ENCODE measurements at places on chromosomes 2 and 18. TPM values are rescaled to one million over a fixed set of nuclear protein-coding genes. Genes with fewer than 3 reads are reported as not detected.

DNAH7 gene
- 4.9 TPM for total RNA-seq

ATF2 gene
- 52.9 TPM for total RNA-seq

DNA sequence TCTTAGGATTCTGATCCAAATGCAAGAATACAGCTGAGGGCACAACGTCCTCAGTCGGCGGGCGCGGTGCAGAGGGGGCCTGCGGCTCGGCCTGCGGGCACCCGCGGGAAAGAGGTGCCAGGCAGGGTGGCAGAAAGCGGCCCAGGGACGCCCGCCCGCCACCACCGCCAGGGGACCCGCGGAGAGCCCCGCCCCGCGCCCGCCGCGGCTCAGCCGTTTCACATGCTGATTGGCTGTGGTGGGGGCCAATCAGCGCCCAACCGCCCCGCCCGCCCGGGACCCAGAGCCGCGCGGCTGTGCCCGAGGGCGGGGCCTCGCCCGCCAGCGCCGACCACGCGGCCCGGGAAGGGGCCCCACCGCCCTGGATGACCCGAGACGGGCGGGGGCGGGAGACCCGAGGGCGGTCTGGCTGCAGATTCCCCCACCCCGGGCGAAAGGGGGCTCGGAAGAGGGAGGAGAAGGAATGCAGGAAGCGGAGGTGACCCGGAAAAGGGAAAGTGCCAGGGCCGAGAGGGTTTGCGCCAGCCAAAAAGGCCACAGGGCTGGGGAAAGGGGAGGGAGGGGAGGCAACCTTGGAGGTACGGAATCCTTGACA is 8.0 kb downstream of the IRS1 start:
- no peaks in the 10 kb centered on the region for H3K27me3 ChIP-seq
- H3K27ac ChIP-seq, result peak overlapping the region; percentile 94
- H3K36me3 ChIP-seq, result no peaks in the 10 kb centered on the region
- H3K4me1 ChIP-seq, result peaks cover 28% of the 10 kb centered on the region
- peak overlapping the region; percentile 78 for H3K4me3 ChIP-seq

DNA sequence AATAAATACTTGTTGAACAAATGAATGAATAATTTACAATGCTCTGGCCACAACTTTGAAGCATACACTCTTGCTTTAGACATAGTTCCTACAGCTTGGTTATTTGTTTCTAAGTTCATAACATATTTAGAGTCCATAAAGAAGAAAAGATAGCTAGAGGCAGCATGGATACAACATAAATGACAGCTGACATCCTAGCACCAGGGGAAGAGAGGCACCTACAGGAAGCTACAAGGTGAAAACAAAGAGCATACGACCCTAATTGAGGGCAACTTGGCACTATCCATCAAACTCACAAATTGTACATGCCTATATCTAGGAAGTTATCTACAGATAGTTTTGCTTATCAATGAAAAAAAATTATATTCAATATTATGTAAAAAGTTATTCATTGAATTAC is 88.9 kb downstream of the PLEKHM3 start:
- no peak overlapping the region for H3K4me3 ChIP-seq
- no peak overlapping the region for H3K27ac ChIP-seq
- peaks cover 12% of the 10 kb centered on the region for H3K4me1 ChIP-seq
- no peaks in the 10 kb centered on the region for H3K36me3 ChIP-seq
- H3K27me3 ChIP-seq, result no peaks in the 10 kb centered on the region

DNA sequence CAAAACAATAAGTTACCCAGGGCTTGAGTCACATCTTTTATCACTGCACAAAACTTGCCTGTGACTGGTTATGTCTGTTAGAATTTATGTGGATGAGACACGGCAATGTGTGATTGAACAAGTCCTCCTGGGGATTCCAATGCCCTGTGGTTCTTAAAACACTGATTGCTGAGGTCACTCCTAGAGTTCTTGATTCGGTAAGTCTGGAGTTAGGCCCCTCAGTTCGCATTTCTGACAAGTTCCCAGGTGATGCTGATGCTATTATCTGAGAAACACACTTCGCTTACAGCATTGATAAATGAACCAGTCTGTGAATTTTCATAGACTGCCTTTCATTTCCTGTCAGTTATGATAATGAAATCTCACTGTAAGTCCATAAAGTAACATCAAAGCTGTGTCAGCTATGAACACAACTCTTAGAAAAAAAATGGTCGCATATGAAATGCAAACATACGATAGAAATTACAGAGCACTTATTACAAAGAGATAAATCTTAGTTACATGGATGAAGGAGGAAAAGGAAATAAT is 214.0 kb downstream of the DLGAP1 start:
- no peaks in the 10 kb centered on the region for H3K27me3 ChIP-seq
- H3K36me3 ChIP-seq, result no peaks in the 10 kb centered on the region
- no peak overlapping the region for H3K27ac ChIP-seq
- DNase-seq, result no peak
- no peak overlapping the region for H3K4me3 ChIP-seq
- no peaks in the 10 kb centered on the region for H3K4me1 ChIP-seq

GRCh38 chr2:23135481-23136100 is 249.4 kb upstream of the KLHL29 start:
- H3K27ac ChIP-seq, result no peak overlapping the region
- H3K4me1 ChIP-seq, result peaks cover 8% of the 10 kb centered on the region
- H3K4me3 ChIP-seq, result no peak overlapping the region
- H3K27me3 ChIP-seq, result no peaks in the 10 kb centered on the region
- no peaks in the 10 kb centered on the region for H3K36me3 ChIP-seq

- peaks cover 18% of the 10 kb centered on the region for H3K4me1 ChIP-seq
- no peaks in the 10 kb centered on the region for H3K36me3 ChIP-seq
- no peak for DNase-seq
- no peak overlapping the region for H3K4me3 ChIP-seq
- H3K27me3 ChIP-seq, result no peaks in the 10 kb centered on the region
Observed at GRCh38 chr18:46418663-46419260, 238.3 kb downstream of the LOXHD1 start.

- H3K27me3 ChIP-seq, result no peaks in the 10 kb centered on the region
- H3K4me3 ChIP-seq, result no peak overlapping the region
- H3K27ac ChIP-seq, result no peak overlapping the region
- H3K36me3 ChIP-seq, result no peaks in the 10 kb centered on the region
- no peak for DNase-seq
Observed at GRCh38 chr2:96522304-96523203, 14.0 kb upstream of the ARID5A start.

- H3K4me1 ChIP-seq, result no peaks in the 10 kb centered on the region
- no peak overlapping the region for H3K4me3 ChIP-seq
- no peaks in the 10 kb centered on the region for H3K27me3 ChIP-seq
- no peak overlapping the region for H3K27ac ChIP-seq
- no peak for DNase-seq
- no peaks in the 10 kb centered on the region for H3K36me3 ChIP-seq
Observed at GRCh38 chr18:26941584-26941983, 76.1 kb upstream of the AQP4 start.

Data from transverse colon (tissue), 4 donors.